ENCODE measurements at places on chromosomes 1 and 21. TPM values are rescaled to one million over a fixed set of nuclear protein-coding genes. Genes with fewer than 3 reads are reported as not detected.

CRB1 gene
- polyA plus RNA-seq, result not detected

ADORA1 gene
- polyA plus RNA-seq, result not detected

TMIGD3 gene
- not detected for polyA plus RNA-seq

ZNF697 gene
- not detected for polyA plus RNA-seq

DNA sequence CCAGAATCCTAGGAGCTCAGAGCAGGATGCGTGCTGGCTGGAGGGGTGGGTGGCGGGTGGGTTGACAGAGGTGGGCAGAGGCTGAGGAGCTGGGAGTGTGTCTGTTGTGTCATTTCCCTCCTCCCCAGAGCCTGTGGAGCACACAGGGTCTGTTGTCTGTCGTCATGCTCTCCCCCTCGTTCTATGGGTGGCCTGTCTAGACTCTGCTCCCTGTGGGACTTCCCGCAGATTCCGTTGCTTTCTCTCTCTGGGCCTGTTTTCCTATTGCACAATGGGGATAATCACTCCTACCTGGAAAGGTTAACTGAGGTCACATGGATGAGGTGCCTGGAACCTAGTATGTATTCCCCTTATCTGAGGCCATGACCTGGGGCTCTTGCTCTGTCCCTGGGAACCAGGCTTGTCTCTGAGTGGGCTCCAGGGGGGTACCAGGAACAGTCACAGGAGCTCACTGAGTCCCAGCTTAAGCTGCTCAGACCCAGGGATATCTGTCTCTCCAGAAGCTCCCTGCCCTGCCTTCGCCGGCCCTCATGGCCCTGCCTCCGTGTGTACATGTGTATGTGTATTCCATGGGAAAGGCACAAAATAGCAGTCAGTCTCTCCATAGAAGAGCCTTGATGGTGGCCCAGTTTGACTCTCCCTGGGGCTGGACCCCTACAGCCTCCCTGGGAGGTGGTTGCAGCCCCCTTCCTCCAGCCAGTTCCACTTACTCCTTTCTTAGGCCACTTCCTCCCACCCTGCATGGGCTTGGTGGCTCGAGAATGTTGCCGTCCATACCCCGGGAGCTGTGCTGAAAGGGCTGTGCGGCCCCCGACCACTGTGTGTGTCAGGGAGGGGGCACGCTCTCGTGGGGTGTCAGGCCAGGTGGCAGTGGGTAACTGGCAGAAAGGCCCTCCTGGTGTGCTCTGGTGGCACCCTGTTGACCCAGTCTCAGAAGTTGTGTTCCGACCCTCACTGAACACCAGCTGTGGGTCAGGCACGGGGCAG is 17.9 kb downstream of the PTPRF start:
- DNase-seq, result no peak

DNA sequence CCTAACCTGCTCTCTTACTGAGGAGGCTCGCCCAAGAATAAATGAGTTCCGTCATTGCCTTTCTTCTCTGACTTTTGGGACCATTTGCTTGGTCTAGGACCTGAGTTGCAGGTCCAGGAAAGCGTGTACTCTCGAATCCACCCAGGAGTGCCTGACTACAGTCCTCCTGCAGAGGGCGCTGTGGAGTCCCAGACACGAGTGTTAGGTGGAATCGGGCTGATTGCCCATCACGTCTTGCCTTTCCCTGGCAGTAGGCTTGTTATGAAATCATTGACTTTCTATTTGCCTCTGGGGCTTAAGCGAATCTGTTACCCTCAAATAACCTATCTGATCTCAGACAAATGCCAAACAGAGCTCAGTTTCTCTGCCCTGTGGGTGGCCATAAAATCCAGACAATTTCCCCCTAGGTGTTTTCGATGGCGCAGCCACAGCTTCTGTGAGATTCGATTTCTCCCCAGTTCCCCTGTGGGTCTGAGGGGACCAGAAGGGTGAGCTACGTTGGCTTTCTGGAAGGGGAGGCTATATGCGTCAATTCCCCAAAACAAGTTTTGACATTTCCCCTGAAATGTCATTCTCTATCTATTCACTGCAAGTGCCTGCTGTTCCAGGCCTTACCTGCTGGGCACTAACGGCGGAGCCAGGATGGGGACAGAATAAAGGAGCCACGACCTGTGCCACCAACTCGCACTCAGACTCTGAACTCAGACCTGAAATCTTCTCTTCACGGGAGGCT is at the start of gene IL20:
Gene IL20 (plus strand): TSS at position 685 of the 733 bp plus-strand sequence. CDS start 230 bp downstream, outside the sequence.
- DNase-seq, result peak; percentile 84

DNA sequence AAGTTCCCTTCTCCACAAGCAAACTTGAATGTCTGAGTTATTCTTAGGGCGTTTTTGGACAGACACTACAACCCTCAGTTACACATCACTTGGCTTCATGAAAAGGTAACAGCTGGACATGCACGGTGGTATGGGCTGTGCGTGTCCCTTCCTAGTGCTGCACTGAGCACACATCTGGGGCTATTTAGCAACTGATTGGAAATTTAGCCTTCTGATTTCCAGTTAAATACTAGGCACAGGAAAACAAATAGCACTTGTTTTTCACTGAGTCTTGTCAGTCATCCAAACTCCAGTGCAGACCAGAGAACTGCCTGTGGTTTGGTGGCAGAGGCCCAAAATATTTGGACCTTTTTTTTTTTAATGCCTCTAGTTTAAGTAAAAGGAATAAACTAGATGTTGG is 134.7 kb downstream of the TGFBR3 start:
- DNase-seq, result no peak

GRCh38 chr1:168380945-168381344 is 100.3 kb downstream of the TBX19 start:
- no peak for DNase-seq

DNA sequence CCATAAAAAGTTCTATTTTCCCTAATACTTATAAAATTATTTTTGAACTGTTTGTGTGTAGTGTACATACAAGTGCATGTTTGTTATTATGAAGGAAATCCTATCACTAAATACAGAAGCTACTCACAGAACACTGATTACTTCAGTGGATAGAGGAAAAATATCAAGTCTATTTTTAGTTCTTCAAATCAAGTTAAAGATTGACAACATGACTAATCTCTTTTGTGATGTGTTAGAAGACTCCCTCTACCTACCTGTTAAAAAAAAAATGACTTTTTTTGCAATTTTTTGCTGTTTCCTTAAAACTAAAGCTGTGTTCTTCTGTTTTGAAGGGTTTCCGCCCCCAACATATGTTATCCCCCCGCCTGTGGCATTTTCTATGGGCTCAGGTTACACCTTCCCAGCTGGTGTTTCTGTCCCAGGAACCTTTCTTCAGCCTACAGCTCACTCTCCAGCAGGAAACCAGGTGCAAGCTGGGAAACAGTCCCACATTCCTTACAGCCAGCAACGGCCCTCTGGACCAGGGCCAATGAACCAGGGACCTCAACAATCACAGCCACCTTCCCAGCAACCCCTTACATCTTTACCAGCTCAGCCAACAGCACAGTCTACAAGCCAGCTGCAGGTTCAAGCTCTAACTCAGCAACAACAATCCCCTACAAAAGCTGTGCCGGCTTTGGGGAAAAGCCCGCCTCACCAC is 45.5 kb downstream of the NCF2 start:
- no peak for DNase-seq

Data from naive thymus-derived CD4-positive, alpha-beta T cell (primary cell).